Amniotic stem cell (primary cell): ENCODE measurements at places on chromosomes 5 and 9.

GRCh38 chr5:27015758-27016157 is 22.6 kb downstream of the CDH9 start:
- DNase-seq = no peak

DNA sequence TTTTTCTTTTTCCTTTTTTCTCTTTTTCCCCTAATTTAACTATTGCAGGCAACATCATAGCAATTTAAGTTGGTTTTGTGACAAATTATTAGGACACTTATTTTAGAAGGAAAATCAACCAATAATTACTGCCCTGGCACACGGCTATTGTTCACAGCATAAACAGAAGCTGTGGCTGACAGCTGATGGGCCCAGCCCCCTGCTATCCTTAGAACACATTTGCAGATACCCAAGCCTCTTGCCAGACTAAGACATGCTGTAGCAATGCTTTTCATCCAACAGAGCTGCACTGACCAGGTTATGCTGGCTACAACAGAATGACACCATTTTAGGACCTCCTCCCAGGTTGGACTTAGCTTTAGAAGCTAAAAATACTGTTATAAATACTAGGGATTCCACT is 852.7 kb upstream of the DMAC1 start:
- no peak for DNase-seq

- DNase-seq = no peak
Measured at GRCh38 chr5:67290655-67291054, 94.1 kb upstream of the CD180 start.

GRCh38 chr5:116281309-116281708 is 196.5 kb downstream of the COMMD10 start:
- DNase-seq = no peak

DNA sequence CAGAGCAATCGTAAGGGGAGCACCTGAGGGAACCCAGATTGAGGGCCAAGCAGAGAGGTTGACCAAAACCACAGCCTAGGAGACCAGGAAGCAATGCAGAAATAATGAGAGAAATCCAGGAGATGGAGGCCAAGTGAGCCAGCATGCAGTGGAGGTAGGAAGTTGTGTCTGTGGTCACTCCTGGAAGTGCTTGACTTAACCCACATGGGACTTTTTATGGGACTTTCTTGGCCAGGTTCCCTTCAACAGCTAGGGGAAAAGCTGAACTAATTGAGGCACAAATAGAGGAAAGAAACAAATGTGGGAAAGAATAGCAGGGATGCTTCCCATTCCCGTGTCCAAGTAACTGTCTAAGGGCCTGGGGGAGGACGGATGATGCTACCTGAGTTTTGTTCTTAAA is 293.2 kb upstream of the CLINT1 start:
- DNase-seq = no peak

GRCh38 chr5:139470821-139471300 is at the start of gene SMIM33:
Gene SMIM33 (plus strand): TSS chr5:139471004. CDS start chr5:139471122, 118 bp downstream.
- no peak for DNase-seq

- no peak for DNase-seq
Measured at GRCh38 chr5:172235132-172235780, 41.3 kb downstream of the EFCAB9 start.

GRCh38 chr9:127192744-127193143 is 70.3 kb upstream of the ANGPTL2 start:
- DNase-seq = no peak

GRCh38 chr9:112075009-112075378 is 100.1 kb downstream of the SUSD1 start:
- DNase-seq = no peak

DNA sequence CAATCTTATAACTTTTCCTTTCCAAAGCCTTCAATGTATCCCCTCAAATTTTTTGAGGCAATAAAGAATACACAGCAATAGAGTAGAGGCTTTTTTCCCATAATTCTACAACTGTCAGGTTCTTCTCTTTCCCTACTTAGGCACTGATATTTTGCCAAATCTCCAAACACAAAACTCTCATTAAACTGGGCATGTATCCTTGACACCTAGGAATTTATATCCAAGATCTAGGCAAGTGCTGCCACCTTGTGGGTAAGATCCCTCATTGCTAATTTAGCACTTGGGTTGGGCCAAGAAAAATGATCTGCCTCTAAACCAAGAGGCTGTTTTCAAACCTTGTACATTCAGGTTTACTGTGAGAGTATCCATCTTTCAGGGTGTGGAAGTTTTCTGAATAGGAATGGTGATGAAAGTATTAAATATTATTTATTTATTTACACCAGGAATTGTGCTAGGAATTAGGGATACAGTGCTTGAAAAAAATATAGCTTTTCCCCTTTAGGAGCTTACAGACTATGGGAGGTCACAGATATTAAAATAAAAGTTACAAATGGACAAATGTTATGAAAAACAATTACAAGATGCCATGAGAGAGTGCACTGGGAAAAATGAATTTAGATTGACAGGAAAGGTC is 17.6 kb downstream of the TSTD2 start:
- peak; percentile 6 for DNase-seq

- no peak for DNase-seq
Measured at GRCh38 chr9:118414676-118415075, 710.5 kb downstream of the TLR4 start.

GRCh38 chr5:34916518-34916917 is 1.0 kb downstream of the BRIX1 start:
- DNase-seq = no peak

DNA sequence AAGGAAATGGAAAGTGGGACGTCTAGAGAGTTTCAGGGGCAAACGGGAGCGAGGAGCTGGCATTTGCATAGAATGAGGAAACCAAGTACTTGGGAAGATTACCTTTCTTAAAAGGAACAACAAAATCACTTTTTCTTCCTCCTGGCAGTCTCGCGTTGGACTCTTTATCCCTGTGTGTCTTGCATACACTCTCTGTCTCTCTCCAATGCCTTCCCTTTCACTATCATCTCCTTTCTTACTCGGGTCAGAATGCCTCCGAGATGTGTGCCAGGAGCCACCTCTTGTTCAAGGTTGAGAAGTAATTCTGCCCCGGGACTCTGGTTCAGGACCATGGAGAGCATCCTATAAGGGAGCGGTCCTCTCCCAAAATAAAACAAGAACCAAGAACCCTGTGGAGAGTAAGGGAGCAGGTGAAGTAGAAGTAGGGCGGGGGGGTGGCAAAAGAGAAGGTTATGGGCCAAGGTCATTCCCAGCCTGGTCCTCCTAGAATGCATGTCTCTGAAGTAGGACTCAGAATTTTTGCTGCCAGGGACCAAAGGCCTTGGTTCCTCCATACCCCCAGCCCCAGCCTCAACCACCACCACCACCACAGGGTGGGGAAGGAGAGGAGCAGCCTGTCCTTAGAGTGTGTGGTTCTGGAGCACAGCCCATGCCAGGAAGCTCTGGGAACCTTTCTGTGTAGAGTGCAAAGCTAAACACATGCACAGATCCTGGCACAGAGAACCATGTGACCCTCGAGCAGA is 72.1 kb upstream of the ARAP3 start:
- DNase-seq = no peak

DNA sequence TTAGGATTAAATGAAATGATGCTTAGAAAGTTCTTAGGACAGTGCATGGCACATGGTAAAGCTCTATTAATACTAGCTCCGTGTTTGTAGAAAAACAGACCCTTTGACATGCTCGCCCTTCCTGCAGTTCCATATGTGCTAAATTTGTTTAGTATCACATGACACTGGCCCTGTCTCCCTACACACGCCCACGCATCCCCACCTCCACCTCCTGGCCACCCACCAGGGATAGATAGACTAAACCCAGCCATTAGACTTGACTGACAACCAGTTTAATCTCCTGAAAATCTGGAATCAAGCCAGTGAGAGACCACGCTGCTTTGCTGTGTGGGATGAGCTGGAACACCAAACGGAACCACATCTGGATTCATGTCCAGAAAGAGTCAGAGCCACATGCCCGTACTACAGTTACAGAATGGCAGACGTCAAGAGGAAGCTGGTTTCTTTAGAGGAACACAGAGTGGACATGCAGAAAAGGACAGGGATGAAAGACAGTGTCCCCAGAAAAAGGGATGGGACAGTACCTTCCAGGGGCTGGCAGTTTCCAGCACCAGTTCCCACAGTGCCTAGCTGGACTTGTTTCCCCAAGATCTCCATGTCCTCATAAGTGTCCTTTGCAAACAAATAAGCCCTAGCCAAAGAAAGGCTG is 186.1 kb downstream of the PDZD2 start:
- no peak for DNase-seq

DNA sequence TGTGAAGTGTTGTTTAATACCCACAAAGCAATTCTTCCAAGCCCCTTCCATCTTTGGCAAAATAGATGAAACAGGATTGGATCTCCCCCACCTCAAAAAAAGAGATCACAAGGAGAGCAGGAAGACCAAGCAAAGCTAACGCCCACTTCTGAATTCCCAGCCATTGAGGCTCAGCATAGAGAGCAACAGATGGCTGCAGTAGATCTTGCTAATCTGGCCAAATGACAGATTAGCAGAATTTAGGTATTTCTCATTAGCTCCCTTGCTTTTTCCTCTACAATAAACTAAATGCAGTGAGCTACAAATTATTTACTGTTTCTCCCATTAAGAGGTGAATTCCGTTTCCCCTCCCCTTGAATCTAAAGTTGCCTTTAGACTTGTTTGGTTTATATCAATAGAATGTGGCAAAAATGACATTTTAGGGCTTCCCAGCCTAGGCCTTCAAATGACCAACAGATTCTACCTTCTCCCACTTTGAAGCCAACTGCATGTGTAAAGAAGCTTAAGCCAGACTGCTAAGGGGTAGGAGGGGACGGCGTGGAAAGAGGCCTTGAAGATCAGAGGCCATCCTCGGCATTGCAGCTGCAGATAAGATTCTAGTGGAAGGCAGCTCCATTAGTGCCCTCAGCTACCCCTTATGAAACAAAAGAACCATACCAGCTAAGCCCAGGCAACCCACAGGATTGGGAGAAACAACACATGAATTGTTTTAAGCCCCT is 56.8 kb upstream of the CPEB4 start:
- no peak for DNase-seq

DNA sequence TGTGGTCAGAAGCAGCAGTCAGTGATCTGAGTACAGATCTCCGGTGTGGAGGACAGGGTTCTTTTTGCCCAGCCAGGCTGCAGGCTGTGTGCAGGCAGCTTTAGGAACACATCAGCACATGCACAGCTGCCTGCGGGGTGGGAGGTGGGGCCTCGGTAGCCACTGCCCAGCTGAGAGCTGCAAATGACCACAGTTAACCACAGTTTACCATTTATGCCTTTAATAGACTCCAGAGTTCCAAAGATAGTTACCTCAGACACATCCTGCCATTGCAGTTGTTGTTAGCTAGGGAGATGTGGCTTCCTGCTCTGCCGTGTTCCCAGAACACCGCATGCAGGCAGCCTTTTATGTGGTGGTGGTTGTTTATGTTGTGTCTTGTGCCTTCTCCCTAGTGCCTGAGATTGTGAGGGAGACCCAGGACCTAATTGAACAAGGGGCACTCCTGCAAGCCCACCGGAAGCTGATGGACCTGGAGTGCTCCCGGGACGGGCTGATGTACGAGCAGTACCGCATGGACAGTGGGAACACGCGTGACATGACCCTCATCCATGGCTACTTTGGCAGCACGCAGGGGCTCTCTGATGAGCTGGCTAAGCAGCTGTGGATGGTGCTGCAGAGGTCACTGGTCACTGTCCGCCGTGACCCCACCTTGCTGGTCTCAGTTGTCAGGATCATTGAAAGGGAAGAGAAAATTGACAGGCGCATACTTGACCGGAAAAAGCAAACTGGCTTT is 10.2 kb downstream of the EXOC3 start:
- DNase-seq = no peak

GRCh38 chr9:33227741-33228140 is 12.2 kb upstream of the SPINK4 start:
- DNase-seq = no peak

DNA sequence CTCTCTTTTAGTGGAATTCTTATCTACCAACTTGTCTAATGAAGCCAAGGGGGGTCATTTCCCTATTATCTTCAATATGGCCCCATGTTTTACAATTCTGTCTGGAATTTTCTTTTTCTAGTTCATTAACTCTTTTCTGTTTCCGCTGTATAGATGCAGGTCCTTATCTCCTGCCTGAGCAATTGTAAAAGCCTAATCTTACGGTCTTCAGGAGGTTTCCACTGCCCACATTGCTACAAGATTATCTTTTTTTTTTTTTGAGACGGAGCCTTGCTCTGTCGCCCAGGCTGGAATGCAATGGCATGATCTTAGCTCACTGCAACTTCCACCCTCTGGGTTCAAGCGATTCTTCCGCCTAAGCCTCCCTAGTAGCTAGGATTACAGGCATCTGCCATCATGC is 132.3 kb downstream of the UNC13B start:
- no peak for DNase-seq

DNA sequence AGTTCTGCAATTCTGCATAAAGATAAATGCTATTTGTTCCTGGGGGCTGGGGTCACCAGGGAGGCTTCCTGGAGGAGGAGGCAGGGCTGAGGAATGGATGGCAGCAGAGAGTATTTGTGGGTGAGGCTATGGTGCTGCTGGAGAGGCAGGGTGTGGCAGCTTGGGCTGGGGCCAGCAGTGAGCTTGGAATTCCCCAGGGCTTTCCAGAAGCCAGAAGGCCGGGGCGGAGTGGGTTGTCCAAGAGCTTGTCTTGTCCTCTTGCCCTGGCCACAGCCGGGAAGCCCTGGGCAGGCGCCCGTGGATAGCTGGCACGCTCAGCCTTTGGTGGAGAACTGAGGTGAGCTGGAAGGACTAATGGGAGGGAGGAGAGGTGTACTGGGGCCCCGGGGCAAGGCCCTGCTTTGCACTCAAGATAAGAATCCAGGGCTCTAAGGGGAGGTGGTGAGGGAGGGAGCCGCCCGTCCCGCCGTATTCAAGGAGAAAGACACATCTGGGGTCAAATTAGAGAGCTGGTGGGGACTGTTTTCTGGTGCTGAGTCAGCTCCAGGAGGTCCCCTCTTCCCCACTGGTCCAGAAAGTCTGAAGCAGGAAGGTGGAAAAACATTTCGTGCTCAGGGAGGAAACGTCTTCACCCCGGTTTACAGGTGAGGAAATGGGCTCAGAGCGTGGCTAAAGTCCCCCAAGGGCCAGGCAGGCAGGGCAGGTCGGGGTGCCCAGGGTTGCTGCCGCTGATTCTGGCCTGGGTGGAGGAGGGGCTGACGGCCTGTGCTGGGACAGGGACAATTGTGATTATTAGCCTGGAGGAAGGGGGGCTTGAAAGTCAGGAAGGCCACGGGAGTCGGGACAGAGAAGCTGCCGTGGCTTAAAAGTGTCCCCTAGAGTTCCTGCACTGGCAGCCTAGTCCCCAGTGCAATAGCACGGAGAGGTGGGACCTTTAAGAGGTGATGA is 26.9 kb upstream of the CNOT6 start:
- DNase-seq = no peak

DNA sequence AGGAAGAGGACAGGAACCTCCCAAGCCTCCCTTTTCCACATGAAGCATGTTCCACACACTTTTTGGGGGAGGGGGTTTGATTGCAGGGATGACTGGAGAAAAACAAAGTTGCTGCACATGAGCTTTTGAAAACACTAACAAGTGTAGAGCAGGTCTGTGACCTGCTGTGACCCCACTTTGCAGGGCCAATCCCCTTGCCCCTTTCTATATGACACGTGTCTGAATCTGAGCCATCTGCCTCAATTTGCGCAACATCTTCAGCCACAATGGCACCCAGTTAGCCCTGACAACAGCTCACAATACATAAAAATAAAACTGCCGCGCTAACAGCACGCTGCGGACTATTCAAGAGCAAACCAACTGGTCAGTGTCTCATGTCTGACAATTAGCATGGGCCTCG is 227.8 kb upstream of the TBCA start:
- DNase-seq = no peak
